ACHN (cell line): ENCODE measurements at places on chromosomes 16 and 17.

GRCh38 chr16:54437921-54438320 lies 151.3 kb upstream of the IRX3 start:
- DNase-seq: no peak

DNA sequence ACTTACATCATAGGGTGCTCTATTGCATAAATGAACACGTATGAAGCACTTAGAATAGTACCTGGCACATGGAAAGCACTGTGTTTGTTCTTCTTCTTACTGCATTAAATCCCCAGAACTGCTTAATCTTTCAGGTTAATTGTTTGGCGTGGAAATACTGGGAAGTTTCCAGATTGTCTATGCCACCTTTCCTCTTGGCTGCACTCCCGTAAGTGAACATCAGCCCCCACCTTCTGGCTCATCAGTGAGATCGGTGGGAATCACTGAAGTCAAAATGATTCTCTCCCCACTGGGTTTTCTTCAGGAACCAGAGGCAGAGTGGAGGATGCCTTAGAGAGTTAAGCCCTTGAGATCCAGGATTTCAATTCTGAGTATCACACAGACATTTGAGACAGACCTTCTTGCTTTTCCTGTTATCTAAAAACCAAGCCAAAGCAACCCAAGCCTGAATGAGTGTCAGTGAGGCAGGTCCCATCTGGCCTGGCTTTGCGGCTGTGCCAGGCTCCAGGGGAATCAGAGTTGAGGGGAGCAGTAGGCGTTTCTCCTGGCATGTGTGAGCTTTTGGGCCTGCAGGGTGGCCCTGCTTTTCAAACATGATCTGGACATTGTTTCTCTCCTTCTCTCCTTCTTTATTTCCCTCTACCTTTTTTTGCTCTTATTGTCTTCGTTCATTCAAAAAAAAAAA lies 59.1 kb downstream of the OTOA start:
- DNase-seq: no peak

DNA sequence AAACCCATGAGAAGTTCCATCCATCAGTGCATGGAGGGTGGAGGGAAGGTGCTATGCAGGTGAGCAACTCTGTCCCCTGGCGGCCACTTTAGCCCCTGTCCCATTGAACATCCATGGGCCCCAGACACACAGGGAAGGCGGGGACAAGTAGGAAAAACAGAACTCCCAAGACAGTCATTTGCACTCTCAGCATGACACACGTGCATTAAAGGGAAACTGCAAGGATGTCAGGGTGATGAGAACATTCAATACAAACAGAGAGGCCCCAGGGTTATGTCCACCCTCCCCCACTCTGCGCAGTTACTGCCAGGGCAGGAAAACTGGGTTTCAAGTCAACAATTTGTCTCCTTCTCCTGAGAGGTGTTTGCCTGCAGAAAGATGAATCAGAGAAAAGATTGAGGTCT lies 44.0 kb upstream of the AKTIP start:
- DNase-seq: no peak

DNA sequence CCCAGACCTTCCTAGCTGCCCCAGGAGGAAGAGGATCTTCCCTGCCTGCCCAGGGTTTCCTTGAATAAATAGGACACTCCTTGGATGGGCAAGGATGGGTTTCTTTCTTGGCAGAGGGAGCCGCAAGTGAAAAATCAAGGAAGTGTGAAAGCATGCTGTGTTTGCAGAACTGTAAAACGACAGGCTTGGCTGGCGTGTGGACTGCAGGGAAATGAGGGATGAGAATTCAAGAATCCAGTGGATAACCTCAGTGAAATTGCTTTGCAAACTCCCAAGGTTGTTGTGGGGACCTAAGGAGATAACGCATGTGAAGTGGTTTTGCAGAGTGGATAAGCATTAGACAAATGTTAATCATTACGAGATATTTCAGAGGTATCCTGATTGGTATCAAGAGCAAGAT lies 20.4 kb downstream of the GPR139 start:
- DNase-seq: no peak

DNA sequence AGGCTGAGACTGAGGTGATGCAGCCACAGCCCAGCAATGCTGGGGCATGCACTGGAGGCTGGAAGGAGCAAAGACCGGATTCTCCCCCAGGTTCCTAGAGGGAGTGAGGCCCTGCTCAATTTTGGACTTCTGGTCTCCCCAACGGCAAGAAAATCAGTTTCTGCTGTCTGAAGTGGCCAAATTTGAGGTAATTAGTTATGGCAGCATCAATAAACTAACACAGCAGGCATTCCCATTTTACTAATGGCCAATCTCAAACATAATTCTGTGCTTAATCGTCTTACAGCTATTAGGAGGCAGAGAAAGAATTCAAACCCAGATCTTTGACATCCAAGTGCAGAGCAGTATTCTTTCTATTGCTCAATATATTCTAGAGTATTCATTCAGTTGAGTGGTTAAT lies 16.2 kb downstream of the NETO2 start:
- DNase-seq: no peak
